ENCODE measurements at places on chromosomes 12 and 14.

GRCh38 chr14:20641591-20641990, at the start of gene OR6S1:
Gene OR6S1, minus strand, starts transcription at chr14:20641691. Its CDS starts 0 bp downstream, at chr14:20641691.
- no peak for DNase-seq

GRCh38 chr12:94299846-94300245, 151.5 kb downstream of the PLXNC1 start:
- no peak for DNase-seq

DNA sequence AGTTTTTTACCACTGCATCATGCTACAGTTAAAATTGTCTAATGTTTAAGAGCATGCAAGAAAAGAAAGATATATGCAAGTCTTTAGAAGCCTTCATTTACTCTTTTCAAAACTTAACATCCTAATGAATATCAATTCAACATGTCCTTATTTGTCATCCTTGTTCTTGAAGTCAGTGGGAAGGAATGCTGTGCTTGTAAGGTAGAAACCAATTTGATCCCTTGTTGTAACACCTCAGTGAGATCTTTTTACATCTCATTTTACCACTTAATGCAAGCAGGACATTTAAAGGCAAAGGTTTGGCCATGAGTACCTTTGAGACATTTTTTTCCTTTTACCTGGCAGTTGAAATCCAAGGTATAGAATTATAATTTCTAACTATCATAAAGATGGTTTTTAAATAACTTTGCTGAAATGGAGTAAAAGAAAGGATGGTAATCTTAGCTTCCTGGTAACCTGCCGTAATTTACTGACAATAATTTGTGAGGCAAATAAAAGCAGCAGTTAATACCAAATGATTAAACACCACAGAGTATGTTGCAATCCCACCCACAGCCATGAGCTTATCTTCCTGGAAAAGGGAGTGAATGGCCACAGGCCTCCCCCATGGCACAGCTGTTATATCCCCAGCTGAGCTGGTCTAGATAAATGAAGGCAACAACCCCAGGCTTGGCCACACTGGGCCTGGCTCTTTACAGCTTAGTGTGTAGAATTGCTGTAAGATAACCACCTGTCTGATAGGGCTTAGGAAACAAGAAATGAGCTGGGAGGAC, 33.2 kb upstream of the STRN3 start:
- peak; percentile 97 for DNase-seq

GRCh38 chr14:22314183-22314820, 274.7 kb downstream of the DAD1 start:
- peak; percentile 70 for DNase-seq
